NCI-H2081 treated with DMSO at 0.1 percent for 48 hours (cell line): ENCODE measurements at places on chromosomes 7 and 10.

GRCh38 chr7:29424295-29424983 is 139.2 kb upstream of the PRR15 start:
- no peak for DNase-seq

DNA sequence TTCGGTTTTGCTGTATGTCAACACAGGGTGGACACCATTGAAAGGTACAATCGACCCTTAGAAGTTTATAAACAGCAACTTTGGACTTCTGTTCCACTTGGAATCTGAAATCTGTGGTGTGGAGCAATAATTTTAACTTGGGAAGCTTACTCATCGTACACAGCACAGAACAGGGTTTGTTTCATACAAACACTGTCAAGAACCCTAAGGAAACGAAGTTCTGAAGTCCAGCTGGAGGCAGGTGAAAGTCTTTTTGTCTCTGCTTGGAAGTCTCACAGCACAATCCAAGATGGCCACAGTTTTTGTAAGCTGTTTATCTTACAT is 31.5 kb downstream of the NMT2 start:
- DNase-seq: no peak

- DNase-seq: no peak
Measured at GRCh38 chr10:118753331-118754228, 1.2 kb downstream of the CACUL1 start.

- DNase-seq: no peak
Measured at GRCh38 chr7:75900617-75901315, 14.2 kb upstream of the POR start.

- DNase-seq: no peak
Measured at GRCh38 chr10:78645169-78645686, 423.5 kb upstream of the ZMIZ1 start.

DNA sequence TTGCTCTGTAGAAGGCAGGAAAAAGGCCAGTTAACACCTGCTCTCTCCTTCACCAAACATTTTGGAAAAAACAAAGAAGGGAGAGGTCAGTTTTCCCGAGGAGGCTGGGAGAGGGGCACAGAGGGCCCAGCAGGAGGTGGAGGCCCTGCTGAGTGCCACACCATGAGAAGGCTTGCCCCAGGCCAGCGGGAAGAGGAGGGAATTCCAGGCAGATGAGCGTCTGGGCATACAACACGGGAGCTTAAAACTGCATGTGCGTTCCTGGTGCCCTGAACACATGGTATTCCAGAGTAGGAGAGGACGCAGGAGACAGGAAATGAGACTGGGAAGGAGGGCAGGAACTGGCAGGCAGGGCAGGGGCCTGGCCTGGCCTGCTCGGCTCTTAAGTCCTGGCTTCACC is 182.4 kb downstream of the CCDC3 start:
- no peak for DNase-seq

- DNase-seq: no peak
Measured at GRCh38 chr10:125007436-125007835, 65.5 kb downstream of the ZRANB1 start.

GRCh38 chr7:7980134-7980533 is 11.5 kb downstream of the GLCCI1 start:
- no peak for DNase-seq

DNA sequence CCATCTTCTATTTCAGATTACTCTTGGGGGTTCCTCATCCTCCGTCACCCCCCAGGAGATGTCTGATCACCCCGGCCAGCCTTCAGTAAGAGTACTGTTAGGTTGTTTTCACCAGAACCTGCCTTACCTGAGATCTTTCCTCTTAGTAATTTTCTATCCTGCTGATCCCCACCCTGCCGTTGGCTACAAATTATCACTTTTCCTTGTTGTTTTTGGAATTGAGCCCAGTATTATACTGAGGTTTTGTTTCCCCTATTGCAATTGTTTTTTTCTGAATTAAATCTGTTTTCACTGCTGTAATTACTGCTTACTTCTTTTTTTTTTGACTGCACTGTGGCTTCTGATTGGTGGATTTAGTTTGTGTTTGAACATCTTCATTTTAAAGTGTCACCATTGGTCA is 14.7 kb downstream of the SPAM1 start:
- DNase-seq: no peak

DNA sequence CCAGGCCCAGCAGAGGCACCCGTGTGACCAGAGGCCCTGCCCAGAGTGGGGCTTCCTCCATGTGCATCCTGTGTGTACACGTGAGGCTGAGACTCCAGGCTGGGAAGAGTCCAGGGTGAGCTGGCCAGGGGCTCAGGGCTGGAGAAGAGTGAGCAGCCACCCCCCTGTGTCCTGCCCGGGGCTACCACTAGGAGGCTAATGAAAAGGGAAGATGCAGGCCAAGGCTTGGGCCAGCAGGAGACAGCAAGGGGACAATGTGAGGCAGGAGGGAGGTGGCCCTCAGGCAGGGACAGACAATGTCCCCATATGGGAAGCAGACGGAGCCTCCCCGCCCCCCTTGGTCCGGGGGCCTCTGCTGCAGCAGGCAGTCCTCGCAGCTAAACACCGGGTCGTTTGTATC is 102.0 kb downstream of the HIF1AN start:
- DNase-seq: no peak

GRCh38 chr7:155520114-155520513 is 26.2 kb downstream of the CNPY1 start:
- no peak for DNase-seq

GRCh38 chr10:96136810-96137209 is 6.7 kb downstream of the ZNF518A start:
- DNase-seq: no peak

DNA sequence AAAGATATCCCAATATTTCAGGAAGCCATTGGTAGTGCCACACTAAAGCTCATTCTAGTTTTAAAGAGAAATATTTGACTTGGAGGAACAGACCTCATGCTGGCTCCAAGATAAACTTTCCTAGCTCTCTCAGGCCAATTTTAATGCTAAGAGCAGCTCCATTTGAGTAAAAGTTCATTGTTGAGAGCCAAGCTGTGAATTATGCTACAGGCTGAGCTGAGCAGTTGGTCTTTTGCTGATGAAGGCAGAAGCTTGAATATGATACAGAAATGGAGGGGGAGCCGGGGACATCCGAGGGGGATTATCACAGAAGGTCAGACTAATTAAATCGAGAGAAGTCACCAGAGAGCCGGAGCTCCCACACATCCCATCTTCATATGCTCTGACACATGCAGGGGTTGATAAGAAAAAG is 175.7 kb upstream of the AUTS2 start:
- no peak for DNase-seq

- DNase-seq: no peak
Measured at GRCh38 chr10:118439824-118440223, 97.7 kb upstream of the FAM204A start.

DNA sequence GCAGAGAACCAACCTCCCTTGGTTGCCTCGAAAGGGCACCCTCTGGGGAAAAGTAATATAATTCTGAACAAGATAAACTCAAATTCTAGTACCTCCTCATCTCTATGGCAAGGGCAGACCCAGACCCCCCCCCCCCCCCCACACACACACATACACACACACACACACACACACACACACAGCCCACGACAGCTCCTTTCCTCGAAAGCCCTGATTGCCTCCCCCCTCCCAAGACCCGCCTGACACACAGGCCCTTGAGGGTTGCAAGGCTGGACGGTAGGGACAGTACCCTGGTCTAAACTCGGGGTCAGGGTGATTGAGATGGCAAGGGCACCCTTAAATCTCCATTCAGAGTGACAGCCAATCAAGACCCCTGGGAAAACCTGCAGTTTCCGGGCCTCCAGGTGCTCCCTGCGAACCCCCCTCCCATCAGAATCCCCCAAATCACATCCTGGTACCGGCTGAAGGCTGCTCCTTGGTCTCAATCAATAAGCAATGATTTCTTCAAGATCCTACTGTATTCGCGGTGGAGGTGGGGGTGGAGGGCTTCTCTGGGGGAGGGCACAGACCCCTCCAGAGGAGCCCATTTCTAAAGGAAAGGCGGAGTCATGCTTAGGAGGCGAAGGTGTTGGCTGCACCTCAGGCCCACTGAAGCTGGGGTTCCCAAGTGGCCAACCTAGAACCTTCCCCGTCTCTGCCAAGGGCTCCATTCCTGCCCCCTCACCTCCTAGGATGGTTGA is 100.7 kb downstream of the HIP1 start:
- DNase-seq: no peak
